ENCODE measurements at places on chromosomes 3 and 15.

DNA sequence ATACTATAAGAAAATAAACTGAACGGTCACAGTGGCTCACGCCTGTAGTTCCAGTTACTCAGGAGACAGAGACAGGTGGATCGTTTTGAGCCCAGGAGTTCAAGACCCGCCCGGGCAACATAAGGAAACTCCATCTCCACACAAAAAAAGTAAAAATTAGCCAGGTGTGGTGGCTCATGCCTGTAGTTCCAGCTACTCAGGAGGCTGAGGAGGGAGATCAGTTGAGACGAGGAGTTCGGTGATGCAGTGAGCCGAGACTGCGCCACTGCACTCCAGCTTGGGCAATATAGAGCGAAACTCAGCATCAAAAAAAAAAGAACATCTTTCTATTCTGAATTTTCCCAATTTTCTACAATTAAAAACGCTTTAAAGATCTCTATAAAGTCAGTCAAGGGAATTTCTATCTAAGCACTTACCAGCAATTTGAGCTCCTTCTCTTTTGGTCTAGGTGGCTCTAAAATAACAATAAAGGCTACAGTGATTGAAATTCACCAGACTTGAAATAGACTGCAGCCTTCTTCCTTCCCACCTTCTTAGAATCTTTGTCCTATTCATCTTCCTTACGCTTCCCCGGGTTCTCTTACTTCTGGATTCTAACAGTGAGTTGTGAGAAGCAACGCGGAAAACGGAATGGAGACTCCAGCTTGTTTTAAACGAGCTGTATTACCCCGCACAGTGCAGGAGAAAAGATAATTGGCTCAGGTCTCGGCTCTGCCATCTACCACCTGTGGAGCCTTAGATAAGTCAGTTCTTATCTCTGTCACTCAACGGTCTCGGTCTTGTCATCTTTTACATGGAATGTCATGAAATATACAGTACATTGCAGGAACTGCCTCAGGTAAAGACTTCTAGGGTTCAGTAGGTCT lies 812 bp upstream of the SEC62 start:
- no peak for DNase-seq

GRCh38 chr3:133915685-133916658 lies 20.3 kb upstream of the RAB6B start:
- DNase-seq = no peak

DNA sequence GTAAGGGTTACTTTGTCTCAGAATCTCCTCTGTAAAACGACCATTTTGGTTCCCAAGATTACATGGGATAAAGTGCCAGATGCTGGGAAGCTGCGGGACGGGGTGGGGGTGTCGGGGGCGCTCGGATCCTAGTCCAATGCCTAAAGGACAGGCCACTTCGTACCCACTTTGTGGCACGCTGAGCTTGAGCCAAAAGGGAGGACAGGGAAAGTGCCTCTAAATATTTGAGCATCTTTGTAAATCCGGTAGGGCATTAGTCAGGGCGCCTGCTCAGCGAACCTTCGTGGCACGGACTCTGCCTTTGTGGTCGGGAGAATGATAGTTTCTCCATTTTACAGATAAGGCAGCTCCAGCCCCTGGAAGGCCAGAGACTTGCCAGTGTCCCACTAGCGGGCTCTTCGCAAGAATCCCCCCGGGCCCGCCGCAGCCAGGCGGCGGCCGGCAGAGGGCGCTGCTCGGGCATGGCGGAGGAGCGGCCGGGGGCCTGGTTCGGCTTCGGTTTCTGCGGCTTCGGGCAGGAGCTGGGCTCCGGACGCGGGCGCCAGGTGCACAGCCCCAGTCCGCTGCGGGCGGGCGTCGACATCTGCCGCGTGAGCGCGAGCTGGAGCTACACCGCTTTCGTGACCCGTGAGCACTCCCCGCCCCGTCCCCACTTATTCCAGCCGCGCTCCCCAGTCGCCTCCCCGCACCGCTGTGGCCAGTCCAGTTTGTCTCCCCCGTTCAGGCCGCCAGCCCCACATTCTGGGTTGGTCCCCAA lies 1.8 kb downstream of the RCCD1 start:
- DNase-seq = peak; percentile 90

GRCh38 chr15:39488961-39489360 lies 91.9 kb upstream of the THBS1 start:
- no peak for DNase-seq

GRCh38 chr3:111538681-111539083 lies 3.3 kb upstream of the CD96 start:
- DNase-seq = no peak

DNA sequence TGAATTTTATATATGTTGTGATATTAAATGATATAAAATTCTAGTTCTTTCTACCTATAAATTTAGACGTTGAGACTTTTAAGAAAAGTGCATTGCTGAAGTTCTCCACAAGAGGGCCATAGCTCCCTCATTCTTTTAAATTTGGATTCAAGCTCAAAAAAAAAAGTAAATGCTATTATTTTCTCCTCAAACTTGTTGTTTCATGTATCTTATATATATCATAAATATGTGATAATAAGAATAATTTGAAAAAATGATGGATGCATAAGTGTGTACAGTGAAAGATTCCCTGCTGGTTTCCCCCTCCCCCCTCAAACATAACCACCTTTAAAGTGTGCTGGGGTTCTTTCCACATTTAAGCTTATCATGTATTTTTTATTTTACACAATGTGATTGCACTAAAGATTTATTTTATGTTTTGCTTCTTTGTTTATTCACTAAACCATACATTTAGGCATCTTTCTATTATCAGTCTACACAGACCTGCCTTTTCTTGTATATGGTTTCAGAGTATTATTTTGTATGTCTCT lies 769.4 kb upstream of the GOLIM4 start:
- DNase-seq = no peak

DNA sequence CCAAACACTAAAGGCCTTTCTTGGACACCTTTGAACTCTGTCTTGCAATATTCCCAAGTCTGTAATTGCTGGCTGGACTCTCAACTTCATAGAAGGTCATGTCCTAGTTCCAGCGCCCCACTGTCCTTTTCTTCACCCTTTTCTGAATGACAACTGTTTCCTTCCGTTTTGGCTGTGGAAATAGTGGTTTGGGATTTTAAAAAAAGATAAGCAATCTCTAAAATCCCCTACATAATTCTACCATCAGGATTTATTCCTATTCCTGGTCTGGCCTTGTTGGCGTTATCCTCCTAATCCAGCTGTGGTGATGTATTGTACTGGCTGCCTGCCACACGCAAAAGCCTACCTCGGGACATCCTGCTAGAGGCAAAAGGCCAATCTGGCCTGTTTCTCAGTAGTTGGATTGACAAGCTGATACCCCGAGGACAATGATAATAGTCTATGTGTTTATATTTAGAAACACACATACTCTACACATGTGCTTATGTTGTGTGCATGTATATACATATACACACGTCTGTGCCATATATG lies 440.3 kb upstream of the DPH6 start:
- no peak for DNase-seq

- no peak for DNase-seq
Observed at GRCh38 chr3:136336329-136337100, 86.4 kb downstream of the PCCB start.

GRCh38 chr15:43824302-43825246 lies at the start of gene MFAP1:
Gene MFAP1, minus strand, starts transcription at chr15:43824690. Its CDS starts 121 bp downstream, at chr15:43824569.
- peak; percentile 77 for DNase-seq

DNA sequence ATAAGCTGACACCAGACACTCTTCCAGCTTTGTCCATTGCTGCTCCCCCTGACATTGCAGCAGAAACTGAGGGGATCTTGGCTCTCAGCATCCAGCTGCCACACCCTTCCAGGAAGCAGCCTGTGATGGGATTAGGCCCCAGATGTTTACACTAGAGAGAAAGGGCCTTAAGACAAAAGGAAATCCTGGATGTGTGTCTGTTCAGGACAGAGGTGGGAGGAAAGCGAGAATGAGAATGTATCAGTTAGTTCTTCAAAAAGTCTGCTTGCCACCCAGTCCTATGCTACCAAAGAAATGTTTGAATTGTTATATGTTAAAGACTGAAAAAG lies 58.8 kb downstream of the HES1 start:
- DNase-seq = no peak

DNA sequence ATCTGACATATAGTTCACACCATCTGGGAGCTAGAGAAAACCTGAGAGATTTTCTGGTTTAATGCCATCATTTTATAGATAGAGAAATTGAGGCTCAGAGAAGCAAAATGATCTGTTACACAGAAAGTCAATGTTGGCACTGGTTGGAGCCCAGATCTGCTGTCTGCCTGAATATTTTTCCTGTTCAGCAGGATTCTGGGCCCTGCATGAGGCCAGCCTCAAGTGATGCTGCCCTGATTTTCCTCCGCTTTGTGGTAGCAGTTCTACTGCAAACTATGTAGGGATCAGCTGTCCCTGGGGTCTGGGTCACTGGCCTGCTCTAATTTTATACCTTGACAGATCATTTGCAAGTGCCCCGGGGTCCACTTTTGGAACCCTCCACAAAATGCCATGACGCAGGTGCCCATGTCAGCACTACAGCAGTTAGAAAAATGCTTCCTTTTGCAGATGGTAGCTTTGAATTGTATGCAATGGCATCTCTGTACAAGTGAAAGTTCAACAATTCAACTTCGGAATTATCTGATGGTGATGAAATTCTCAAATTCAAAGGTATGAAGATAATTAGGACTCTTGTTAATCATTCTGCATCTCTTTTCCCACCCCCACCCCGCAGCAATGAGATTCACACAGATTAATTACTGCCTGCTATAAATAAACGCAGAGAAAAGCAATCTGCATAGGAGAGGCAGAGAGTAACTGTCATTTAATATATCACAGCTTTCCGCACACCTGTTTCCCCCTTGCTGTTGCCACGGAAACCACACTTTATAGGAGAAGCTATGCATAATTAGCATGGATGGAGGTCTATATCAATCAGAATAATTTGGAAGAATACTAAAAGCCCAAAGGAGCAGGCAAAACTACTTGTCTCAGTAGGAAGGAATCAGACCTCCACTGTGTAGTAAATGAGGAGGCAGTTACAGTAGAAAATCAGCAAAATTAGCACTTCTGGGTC lies 222.6 kb downstream of the PDCD6IP start:
- DNase-seq = no peak

DNA sequence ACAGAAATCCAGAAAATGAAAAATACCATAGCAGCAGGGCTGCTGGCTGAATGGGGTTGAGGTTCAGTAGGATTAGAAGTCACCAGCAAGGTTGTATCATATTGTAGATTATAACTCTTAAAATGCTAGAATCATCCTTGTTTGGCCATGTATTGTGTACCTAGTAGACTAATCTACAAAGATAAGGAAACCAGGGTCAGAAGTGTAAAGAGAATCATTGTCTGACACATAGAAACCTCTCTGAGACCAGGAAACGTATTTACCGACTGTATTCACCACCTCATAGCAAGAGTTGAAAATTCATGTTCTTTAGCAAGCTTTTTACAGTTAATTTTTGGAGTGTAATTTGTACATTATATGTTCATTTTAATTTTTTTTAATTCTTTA lies 168.8 kb downstream of the ECT2 start:
- no peak for DNase-seq

DNA sequence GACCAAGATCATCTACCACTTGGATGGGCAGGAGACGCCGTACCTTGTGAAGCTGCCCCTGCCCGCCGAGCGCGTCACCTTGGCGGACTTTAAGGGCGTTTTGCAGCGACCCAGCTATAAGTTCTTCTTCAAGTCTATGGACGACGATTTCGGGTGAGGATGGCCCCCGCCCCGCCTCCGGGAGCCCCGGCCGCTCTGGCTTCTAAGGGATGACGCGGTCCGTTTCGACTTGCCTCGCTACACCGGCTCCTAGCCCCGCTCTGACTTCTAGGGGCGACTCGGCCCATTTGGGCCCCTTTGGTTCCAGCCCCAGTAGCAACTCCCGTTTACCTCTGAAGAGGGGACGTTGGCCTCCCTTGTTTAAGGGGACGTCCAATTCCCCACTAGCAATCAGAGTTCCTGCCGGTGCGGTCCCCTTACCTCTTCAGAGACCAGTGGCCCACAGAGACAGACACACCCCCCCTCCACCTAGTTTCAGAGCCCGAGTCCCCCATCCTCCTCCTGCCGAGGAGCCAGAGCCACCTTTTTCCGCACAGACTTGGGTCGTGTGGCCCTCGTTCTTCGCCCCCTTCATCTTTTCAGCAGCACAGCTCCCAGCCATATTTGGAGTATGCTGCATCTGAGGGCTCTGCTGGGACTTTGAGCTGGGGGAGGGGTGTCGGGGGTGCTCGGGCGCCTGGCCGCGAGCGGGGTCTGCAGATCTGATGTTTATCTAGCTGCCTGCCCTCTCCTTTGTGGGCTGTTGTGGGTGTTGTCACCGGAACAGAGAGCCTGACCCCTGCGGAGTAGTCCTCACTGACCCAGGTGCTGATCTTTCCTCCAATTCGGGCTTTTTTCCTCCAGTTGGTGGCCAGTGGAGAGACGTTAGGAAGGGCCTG lies 706 bp downstream of the DVL3 start:
- DNase-seq = no peak

DNA sequence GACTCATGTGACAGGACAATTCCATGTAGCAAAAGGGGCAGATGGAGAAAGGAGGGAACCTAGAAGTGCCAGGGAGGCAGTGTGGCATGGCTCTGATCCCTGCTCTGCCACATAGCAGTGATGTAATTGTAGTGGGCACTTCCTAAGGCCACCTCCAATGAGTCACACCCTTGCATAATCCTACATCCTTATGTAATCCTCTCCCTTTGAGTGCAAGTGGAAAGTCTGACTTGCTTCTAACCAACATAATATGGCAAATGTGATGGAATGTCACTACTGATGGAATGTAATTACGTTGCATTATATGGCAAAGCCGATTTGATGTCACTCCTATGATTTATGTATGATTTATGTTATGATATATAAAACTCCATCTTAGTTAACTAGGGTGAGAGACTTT lies 72.9 kb upstream of the ATP2C1 start:
- no peak for DNase-seq

DNA sequence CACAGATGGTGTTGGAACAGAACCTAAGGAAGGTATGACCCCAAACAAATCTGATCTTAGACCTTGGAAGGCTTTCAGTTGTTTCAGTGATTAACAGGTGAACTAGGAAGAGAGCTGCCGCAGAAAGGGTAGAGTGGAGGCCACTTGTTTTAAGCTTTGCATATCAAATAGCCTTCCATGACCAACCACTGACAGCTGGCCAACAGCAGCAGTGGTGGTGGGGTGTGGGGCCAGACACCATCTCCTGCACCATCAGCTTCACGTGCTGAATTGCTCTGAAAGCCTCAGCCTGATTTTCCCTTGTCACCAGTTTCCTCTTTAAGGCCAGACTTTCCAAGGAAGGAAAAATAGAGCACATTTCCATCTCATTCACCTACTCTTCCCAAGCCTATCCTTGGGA lies 16.6 kb upstream of the OSBPL11 start:
- DNase-seq = no peak

GRCh38 chr3:64957408-64958198 lies 269.8 kb upstream of the ADAMTS9 start:
- no peak for DNase-seq

DNA sequence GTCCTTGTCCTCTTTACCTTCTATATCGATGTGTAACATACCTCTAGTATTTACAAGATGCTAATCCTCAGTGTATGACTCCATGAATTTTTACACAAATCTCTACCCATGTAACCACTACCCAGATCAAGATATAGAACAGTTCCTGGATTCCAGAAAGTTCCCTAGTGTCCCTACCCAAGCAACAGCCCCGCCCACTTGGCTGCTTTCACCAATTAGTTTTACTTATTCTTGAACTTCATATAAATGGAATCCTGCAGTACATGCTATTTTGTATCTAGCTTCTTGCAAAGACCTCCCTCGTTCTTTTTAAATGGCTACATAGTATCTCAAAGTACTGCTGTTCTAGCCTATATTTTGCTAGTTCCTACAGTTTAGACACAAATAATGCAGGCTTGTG lies 33.0 kb downstream of the CD276 start:
- DNase-seq = no peak

- DNase-seq = no peak
Observed at GRCh38 chr3:4395448-4395847, 71.6 kb downstream of the SUMF1 start.
